ENCODE measurements at places on chromosomes 13 and 19.

DNA sequence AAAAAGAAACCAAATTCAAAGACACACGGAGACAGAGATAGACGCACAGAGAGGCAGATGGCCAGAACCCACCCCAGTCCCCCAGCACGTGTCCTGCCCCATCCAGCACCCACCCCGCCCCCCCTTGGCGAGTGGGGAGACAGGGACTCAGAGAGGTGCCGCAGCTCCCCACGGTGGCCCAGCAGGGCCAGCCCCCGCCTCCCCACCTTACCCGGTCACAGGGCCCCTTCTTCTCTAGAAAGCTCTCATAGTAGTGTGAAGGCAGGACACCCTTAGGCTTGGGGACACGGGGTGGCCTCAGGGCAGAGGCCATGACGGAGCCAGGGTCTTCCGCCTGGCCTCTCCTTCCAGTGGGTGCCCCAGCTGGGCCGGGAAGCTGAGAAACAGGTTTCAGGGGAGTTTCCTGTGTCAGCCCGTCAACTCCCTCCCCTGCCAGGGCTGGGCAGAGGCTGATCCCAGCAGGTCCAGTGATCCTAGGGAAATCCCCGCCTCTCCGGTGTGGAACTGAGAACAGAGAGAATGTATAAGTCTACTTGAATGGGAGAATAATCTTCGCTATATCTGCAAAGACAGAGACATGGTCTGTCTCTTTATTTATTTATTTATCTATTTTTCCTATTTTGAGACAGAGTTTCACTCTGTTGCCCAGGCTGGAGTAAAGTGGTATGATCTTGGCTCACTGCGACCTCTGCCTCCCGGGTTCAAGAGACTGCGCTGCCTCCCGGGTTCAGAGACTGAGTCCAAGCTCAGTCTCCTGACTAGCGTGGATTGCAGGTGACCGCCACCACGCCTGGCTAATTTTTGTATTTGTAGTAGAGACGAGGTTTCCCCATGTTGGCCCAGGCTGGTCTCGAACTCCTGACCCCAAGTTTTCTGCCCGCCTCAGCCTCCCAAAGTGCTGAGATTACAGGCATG is at the start of gene STAP2:
STAP2 (minus strand) TSS at position 387 of the 915 bp plus-strand sequence; CDS start at position 313, 74 bp downstream.
- no peak for DNase-seq

DNA sequence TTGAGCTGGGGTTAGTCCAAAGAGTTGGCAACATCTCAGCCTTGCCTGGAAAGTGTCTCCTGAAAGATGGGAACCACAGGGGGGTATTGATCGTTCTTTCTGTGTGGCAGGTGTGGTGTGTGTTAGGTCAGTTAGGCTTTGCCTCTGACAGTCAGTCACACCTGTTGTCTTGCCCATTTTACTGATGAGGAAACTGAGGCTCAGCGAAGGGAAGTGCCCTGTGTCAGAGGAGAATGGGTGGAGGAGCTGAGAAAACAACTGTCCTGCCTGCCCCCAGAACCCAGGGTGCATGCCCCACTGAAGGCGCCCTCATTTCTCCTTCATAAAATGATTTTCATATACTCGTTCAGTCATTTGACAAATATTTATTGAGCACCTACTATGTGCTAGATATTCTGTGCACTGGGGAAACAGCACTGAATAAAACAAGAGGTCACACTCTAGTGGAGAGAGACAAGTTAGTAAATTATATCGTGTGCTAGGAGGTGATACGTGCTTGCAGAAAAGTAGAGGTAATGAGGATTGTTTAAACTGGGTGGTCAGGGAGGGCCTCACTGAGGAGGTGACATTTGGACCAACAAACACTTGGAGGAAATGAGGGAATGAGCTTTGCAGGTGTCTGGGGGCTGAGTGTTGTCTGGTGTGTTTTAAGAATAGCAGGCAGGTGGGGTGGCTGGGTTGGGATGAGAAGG is 1.6 kb downstream of the FXYD5 start:
- DNase-seq, result no peak

- no peak for DNase-seq
Observed at GRCh38 chr13:97631158-97631557, 197.2 kb downstream of the RAP2A start.

- no peak for DNase-seq
Observed at GRCh38 chr19:14028901-14029300, 953 bp downstream of the RLN3 start.

GRCh38 chr19:38686530-38686888 is 39.1 kb downstream of the ACTN4 start:
- DNase-seq, result no peak

- no peak for DNase-seq
Observed at GRCh38 chr13:57634839-57635165, 3.3 kb downstream of the PCDH17 start.

GRCh38 chr19:21569494-21569865 is 64.1 kb downstream of the ZNF429 start:
- DNase-seq, result no peak

DNA sequence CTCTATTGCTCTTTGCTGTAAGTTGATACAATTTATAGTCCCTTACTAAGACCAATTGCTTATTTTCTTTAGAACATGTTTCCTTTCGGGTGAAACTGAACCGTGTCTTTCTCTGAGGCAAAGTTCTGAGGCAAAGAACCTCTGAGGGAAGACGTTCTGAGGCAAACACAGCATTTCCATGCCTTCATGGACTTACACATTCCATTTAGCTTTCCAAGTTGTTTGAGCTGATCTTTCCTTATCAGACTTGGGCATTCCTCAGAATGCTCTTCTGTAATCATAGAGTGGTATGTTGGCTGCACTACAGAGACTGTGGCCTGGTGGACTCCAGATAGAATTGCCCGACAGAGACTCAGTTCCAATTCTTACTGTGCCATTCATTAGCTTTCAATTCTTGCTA is 579.1 kb downstream of the KCTD12 start:
- no peak for DNase-seq

GRCh38 chr13:25662516-25662915 is 290.7 kb downstream of the ATP8A2 start:
- DNase-seq, result no peak

DNA sequence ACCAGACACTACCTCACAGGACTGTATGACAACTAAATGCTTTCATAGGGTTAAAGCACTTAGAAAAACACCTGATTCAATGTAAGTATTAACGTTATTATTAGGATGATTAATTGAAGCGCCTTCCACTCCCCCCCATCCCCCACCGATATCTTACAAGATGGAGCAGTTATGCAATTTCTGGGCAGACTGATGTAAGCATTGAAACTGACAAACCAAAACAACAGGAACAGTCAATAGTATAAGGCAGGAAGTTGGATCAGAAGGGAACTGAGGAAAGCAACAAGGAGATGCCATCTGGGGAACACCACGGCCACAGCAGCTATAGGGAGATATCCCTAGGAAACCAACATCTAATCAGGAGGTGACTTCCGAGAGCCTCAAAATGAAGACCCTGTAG is 3.8 kb downstream of the LCP1 start:
- DNase-seq, result no peak

DNA sequence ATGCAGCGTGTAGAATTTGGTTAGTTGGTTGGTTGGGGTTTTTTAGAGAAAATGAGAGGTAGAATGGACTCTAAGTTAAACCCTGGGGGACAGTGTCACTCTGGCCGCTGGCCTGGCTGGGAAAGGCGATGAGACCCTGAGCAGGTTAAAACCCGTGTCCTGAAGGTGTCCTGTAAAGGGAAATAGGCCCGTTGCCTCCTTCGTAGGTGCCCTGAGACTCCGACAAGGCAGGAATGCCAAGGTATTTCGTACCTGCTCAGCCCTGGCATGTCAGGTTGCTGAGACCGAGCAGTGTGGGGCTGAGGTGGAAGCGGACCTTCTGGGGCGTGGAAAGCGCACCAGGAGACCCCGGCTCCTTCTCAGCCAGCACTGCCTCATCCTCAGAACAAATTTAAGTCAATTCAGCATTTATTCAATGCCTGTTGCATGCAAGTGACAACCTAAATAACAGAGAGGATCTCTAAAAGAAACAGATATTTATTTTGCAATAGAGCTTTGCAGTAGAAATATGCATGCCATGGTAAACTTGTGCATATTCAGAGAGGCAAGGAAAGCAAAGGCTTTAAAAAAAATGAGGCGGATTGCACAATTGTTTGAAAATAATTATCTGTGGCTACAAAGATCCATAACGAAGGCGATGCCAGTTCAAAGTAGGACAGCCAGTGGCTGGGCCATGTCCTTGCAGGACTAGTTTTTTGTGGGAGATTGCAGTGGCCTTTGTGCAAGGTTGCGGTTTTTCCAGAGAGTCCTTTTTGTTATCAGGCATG is 1.4 kb upstream of the RAB20 start:
- DNase-seq, result no peak

DNA sequence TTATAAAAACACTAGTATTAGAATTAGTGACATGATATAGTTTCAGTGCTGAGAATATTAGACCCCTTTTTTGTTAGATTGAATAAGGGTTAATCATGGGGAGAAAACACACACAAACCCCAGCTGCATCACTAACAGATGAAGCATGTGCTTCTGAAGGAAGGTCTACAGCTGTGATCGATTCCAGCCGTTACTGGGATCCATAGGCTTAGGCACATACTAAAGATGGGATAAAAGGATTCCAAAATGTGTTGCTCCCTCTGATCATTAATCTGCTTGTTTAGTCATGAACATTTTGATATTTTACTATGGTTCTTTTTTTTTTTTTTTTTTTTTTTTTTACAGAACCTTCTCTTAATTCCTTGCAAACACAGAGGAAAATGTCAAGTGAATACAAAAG is 1591.3 kb downstream of the EFNB2 start:
- DNase-seq, result no peak

- no peak for DNase-seq
Observed at GRCh38 chr13:25463496-25463895, 91.7 kb downstream of the ATP8A2 start.

DNA sequence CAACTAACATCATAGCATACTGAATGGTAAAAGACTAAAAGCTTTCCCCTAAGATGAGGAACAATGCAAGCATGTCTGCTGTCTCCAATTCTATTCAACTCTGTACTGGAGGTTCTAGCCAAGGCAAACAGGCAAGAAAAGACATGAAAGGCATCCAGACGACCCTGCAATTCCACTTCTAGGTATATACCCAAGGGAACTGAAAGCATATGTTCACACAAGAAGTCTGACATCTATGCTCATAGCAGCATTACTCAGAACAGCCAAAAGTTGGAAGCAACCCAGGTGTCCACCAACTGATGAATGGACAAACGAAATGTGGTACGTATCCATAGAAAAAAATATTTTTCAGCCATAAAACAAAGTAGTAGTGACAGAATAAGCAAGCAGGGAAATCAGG is 39.1 kb downstream of the PEPD start:
- no peak for DNase-seq

DNA sequence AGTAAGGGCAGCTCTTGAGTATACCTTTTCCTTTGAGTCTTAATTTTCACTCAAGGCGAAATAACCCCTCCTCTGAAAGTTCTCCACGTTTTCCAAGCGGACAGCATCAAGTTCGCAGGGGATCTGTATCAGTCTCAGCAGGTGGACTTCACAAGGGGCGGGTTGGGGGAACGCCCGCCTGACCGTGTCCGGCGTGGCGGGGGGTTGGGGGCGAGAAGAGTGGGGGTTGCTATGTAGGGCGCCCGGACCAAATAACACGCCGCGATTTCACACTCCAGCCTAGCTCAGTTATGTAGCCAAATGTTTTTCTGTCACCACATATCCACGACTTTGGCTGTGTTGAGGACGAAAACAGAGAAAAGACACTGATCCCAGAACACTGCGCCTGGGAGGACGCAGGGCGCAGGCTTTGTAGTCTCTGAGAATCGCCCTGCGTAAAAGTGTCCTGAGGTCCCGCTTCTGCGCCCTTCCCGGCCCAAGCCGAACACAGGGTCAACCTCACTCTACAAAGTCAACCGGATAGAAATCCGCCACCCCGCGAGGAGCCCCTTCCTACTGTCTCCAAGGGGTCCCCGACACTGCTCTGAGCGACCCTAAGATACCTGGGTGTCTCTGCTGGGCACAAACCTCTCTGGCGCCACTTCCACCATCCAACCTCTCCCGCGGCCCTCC is 524 bp downstream of the RUBCNL start:
- no peak for DNase-seq

DNA sequence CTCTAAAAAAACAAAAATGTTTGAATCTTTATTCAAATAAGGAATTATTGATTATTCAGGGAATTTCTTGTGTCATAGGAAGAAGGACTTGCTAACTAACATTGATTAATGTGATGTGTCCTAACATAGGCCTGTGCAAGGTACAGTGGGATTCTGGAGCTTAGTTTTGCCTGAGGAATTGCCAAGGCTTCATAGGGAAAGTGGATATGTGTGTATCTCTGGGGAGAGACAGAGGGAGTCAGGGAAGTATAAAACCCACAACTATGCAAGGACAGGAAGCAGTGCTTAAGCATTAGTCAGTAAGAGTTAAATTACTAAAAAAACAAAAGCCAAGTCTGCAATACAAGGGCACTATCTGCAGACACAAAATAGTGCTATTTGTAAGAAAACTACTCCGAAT is 59.6 kb downstream of the WDFY2 start:
- no peak for DNase-seq

DNA sequence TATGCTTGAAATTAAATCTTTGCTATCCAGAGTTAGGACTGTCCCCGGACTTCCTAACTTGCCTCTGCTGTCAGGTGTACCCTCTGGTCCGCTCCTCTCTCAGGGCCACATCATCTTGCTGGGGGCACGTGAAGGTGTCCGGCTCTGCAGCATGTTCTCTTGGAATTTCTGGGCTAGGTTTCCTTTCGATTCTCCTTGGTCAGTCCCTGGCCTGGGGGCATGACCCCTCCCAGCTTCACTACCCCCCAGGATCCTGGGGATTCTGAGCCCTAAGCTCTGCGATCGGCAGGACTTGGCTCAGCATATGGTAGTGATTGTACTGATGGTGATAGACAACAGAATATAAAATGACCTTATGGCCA is 5.1 kb upstream of the GPI start:
- DNase-seq, result no peak

- DNase-seq, result no peak
Observed at GRCh38 chr13:41034881-41035280, 15.8 kb upstream of the ELF1 start.

GRCh38 chr19:50728084-50728737 is 5.0 kb downstream of the CLEC11A start:
- DNase-seq, result no peak

GRCh38 chr19:7520131-7521051 is 2.0 kb upstream of the MCOLN1 start:
- no peak for DNase-seq

- DNase-seq, result no peak
Observed at GRCh38 chr13:38412266-38412665, 62.6 kb downstream of the UFM1 start.

DNA sequence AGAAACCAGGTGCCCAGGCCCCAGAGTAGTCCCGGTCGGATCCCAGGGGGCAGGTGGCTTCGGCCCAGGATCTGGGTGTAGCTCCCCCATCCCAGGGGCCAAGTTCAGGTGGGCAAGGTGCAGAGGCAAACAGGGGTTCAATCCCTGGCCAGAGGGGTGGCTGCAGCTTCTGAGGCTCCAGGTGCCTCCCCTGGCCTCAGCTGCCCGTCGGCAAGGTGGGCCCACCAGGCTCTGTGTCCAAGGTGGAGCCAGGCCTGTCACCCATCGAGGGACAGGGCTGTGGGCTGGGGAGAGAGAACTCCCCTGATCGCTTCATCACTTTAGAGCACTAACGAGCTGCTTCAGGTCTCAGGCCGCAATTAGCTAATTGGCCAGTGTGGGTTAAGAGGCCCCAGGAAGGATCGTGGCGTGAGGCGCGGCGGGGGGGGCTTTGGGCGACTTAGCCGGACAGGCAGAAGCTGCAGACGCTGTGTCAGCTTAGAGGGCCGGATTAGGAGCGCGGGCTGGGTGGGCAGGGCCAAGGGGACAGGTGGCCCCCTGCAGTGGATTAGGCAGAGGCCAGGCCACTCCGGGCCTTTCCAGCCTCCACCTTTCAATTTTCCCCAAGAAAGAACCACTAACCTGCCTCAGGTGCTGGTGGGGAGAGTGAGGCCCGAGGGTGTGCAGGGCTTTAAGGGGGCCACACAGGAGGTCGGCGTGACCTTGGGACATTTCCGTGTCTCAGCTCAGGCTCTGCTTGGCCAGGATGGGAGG is 2.8 kb upstream of the RAX2 start:
- DNase-seq, result no peak
